MCF 10A (cell line): ENCODE measurements at places on chromosomes 3 and 15.

- DNase-seq: peak; percentile 69
Measured at GRCh38 chr3:27253831-27254230, 115.4 kb downstream of the NEK10 start.

DNA sequence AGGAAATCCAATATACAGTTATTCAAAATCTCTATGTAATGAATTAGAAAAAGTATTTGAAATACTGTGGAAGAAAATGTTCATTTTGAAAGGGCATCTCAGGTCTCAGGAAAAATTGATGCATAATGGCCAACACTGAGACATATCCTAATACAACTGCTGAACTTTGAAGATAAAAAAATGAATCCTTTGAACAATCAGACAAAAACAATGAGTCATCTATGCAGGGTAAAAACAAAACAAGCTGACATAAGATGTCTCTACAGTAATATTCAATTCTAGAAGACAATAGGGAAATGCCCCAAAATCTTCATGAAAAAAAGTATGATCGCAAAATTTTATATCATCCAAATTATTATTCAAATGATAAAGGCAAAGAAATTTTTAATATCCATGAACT lies 34.0 kb upstream of the ZNF280D start:
- DNase-seq: no peak

DNA sequence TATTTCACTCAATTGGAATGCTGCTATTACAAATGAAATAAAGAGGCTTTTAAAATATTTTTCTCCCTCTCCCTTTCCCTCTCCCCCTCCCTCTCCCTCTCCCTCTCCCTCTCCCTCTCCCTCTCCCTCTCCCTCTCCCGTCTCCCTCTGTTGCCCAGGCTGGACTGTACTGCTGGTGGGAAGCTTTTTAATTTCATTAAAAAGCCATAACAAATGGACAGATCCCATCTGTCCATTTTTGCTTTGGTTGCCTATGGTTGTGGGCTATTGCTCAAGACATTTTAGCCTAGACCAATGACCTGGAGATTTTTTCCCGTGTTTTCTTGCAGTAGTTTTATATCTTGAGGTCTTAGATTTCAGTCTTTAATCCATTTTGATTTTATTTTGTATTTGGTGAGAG lies 107.2 kb upstream of the LRRC3B start:
- no peak for DNase-seq

- DNase-seq: peak; percentile 16
Measured at GRCh38 chr3:66144568-66145407, 76.0 kb upstream of the SLC25A26 start.

- no peak for DNase-seq
Measured at GRCh38 chr3:176174060-176174459, 1023.2 kb downstream of the TBL1XR1 start.

DNA sequence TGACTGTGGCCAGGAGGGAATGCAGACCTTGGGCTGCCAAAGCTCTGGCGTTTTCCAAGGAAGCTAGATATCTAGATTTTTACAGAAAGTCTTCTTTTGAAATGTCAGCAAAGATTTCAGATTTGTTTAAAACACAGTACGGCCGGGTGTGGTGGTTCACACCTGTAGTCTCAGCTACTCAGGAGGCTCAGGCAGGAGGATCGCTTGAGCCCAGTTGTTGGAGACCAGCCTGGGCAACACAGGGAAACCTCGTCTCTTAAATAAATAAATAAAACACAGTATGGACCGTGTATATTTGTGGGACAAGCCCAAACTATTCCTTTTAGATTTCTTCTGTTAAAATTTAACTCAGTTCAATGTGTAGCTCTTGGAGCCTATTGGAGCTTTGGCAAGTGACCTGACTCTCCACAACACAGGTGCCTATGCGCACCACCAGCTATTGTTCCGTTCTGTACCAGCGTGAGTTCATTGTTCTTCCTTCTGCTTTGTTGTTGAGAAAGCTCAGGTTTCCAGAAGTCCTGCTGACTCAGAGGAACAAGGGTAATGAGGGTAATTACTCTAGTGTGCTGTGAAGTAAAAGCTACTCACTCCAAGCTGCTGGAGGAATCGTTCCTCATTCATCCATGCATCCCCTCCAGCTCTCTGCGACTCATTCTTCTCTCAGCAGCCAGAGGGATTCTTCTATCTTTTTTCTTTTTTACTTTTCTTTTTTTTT lies 73.1 kb upstream of the SLC6A6 start:
- peak; percentile 50 for DNase-seq

DNA sequence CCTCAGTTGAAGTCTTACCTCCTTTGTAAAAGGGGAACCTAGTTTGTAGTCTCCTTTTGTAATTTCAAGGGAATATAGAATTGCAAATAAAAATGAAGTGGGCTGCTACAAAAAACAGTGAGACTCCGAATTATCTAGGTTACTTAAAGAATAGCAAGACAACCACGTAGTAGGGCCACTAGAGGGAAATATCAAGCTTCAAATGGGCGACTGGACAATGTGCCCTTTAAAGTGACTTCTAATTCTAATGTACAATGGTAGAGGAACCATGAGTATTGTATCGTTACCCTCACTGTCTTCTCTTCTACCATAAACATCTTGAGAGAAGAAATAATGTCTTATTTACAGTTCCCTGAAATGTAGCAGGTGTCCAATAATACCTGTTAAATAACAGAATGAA lies 56.3 kb downstream of the TP63 start:
- DNase-seq: no peak
